Bladder microvascular endothelial cell (primary cell): ENCODE measurements at places on chromosomes 7 and 10. TPM values are rescaled to one million over a fixed set of nuclear protein-coding genes. Genes with fewer than 3 reads are reported as not detected.

SLC26A5 gene
- under 0.01 and 1.3 TPM in 2 replicates for total RNA-seq

PPP1R3C gene
- 0.49 and 0.57 TPM in 2 replicates for total RNA-seq

TRIM74 gene
- total RNA-seq, result 0.06 TPM in 1 of 2 replicates, not detected in the other

HSPA14 gene
- 9.8 and 10.5 TPM in 2 replicates for total RNA-seq

GALNT17 gene
- total RNA-seq, result not detected in 2 replicates
